Bone marrow (tissue), 2 donors: ENCODE measurements at places on chromosomes 5 and 9.

GRCh38 chr5:98065261-98065909 lies 708.1 kb upstream of the RGMB start:
- no peak for DNase-seq

DNA sequence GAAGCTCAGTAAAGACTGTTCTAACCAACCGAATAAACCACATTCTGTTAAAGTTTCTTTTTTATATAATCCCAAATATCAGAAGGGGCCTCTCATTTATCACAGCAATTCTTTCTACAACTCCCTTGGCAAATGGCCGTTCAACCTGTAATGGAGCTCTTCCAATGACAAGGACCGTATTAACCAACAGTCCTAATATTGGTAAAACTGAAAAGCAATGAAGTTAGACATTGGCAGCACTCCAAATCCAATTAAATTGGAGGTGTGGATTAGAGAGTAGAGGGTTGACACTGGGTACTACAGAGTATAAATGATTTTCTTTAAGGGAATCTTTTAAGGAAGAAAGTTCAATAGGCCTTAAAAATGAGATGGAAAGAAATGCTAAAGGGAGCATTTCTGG lies 842 bp downstream of the TMED7 start:
- DNase-seq: no peak

- no peak for DNase-seq
Observed at GRCh38 chr5:119954106-119954505, 324.7 kb downstream of the FAM170A start.

DNA sequence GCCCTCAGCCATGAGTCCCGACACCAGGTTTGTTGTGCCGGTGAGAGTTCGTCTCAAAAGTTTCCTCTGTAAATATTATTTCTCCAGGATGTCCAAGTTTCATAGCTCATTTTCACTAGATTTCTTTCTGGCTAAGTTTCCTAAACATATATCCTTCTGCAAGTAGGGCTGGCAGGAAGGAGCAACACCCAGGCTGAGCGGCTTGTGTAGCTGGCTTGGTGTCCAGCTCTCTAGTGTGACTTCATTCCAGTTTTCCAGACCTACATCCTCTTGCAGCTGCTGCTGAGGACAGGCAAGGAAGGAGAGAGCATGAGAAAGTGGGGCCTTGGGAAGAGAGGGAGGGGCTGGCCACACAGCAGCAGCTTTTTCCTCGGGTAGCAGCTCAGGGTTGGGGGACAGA lies 80.3 kb downstream of the FGF1 start:
- DNase-seq: no peak

DNA sequence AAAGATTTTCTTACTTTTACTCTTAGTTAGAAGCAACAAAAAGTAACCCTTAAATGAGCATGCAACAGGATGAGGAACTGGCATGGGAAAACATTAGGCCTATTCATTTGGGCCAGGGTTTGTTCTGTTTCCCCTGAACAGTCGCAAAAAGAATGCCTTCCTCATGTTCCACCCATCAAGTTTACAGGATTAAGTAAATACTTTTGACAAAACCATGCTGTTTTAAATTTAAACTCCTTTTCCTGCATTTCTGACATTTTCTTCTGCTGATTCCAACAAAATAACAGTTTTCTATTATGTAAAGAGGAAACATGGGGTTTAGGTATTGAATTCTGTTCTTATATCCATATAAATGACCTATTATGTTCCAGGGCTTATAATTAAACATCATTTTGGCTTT lies 236.6 kb upstream of the ACTBL2 start:
- DNase-seq: no peak

GRCh38 chr9:92423612-92424011 lies 659 bp downstream of the OMD start:
- DNase-seq: no peak

GRCh38 chr9:37989701-37990100 lies 79.3 kb downstream of the SHB start:
- no peak for DNase-seq

- DNase-seq: no peak
Observed at GRCh38 chr5:160165137-160166068, 46.2 kb upstream of the PWWP2A start.

GRCh38 chr9:117662651-117663050 lies 41.6 kb upstream of the TLR4 start:
- DNase-seq: no peak

GRCh38 chr9:75418518-75418917 lies 330.2 kb downstream of the OSTF1 start:
- no peak for DNase-seq

- DNase-seq: no peak
Observed at GRCh38 chr9:32906213-32906612, 95.2 kb downstream of the APTX start.

- no peak for DNase-seq
Observed at GRCh38 chr5:97022898-97023297, 87.0 kb downstream of the LNPEP start.

DNA sequence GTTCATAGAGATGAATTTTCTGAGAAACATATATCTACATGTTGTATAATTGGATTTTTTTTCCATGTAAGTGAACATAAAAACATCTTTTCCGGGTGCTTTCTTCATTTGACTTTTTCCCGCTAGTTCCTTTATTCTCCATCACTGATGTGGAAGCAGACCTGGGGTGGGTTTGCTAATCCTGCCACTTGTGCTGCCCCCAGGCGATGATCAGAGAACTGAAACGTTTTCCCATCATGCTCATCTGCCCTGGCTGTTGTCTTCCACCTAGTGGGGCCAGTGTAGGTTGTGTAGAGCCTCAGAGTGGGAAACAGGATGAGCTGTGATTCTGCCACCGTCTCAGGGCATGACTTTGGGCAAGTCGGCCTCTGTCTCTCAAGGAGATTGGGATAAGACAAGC lies 34.2 kb upstream of the TGFBR1 start:
- DNase-seq: no peak

DNA sequence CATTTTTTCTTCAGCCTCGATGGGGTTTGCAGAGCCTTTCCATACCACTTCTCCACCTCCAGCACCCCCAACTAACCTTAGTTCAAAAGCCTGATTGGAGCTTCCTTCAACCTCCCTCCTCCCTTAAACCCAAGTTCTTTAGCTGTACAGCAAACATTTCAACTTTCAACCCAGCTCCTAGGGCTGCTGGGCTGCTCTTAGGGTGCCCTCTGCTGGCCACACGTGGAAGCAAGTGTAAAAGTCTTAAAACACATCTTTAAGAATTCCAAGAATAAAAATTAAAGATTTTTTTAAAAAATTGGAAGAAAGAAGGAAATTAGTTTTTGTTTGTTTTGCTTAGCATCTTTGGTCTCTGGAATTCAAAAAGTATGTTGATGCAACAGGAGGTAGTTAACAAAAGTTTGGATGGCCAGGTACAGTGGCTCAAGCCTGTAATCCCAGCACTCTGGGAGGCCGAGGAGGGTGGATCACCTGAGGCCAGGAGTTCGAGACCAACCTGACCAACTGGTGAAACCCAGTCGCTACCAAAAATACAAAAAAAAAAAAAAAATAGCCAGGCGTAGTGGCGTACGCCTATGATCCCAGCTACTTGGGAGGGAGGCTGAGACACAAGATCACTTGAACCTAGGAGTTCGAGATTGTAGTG lies 15.5 kb upstream of the HSD17B3 start:
- DNase-seq: peak; percentile 15

GRCh38 chr5:65612298-65612907 lies 11.7 kb downstream of the TRIM23 start:
- DNase-seq: no peak

DNA sequence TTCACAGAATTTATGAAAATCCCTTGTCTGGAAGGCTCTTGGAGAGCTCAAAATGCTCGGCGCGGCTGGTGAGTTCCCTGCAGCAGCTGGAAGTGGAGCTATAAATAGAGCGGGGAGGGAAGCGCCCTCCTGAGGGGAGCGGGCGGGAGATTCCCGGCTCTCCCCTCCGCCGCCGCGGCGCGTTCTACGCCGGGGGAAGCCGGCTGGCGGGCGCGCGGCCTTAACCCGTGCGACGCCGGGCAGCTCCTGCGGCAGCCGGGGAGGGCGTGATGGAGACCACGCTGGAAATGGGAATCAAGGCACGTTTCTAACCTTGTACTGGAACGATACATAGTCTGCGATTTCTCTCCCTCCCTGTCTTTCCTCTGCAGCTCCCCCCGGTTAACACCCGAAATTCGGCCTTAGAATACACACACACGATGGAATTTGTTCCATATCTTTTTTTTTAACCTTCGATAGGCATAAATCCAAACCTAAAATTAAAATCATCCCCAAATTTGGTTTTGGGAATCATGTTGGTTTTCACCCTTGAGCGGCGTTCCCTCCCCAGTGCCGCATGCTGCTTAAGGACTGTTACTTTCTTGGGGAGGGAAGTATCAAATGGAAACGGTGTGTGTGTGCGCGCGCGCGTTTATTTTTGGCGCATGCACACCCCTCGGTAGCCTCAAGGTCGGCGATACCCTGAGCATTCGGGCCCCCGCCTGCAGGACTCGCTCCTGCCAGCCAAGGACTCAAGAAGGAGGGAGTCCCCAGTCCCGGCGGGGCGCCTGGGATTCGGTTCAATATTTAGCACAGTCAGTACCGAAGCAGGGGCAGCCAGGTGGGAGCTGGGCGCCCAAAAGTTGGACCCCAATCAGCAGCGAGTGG lies 306.3 kb upstream of the KCNN2 start:
- DNase-seq: no peak

- DNase-seq: no peak
Observed at GRCh38 chr5:128144491-128144890, 60.9 kb downstream of the SLC12A2 start.

DNA sequence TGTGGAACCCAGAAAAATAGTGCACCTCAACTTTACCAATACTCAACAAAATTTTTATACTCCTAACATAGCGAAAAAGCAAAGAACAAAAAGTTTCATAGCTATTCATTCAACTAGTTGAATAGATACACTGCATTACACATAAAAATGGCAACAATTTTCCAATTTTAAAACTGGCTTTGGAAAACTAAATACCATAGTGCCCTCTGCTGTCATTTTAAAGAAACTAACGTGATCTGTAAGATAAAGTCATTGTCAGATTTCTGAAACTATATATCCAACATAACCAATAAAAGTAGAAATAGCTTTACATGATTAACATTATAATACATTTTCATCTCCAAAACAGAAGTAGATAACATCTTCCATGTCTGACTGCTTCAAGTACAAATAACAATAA lies 31.6 kb downstream of the DTWD2 start:
- no peak for DNase-seq

GRCh38 chr9:126663661-126664072 lies 49.9 kb downstream of the LMX1B start:
- DNase-seq: no peak

- DNase-seq: no peak
Observed at GRCh38 chr5:148976569-148977381, 86.1 kb downstream of the SH3TC2 start.

DNA sequence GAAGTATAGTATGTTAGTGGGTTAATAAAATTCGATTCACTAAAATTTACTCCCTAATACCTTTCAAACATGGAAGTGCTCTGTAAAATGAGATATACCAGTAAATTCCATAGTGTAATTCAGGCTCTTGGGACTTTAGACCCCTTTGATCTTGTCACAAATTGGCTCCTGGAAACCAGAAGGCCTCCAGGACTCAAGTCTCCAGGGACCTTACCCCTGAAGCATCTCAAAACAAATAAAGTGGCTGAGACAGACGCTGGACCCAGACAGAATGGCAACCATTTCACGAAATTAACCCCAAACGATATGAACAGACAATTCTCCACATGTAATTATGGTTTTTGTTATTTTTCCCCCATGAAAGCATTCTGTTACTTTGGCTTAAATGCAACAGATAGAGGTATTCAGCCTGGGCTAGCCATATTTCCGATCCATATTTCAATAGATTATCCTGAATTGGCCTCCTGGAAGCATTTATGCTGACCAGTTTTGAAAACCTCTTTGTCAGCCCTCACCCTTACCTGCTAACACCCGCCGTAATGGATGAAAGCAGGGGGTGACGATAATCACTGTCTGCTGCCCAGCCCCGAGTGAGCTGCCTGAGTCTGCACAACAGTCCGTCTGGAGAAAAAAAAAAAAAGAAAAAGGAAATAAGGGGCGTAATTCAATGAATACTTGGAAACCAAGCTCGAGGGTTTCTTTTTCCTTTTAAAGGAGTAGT lies 34.1 kb upstream of the EFNA5 start:
- DNase-seq: no peak

DNA sequence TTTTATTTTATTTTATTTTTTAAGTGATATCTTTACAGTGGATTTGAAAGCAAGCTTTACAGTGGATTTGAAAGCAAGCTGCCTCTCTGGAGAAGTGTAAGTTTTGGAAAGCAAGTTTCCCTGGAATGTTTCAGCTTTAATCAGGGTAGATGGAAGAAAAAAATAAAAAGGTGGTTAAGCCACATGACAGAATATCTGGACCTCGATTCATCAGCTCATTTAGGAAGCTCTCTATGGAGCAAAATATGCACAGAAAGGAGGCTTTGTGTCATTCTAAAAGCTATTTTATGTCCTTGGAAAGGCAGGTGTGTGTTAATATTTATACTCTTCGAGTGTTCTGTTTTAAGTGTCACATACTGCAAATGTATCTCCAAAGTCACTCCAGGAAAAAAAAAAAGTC lies 409.2 kb upstream of the KLF4 start:
- no peak for DNase-seq

GRCh38 chr9:12849486-12850003 lies 74.7 kb downstream of the LURAP1L start:
- no peak for DNase-seq

DNA sequence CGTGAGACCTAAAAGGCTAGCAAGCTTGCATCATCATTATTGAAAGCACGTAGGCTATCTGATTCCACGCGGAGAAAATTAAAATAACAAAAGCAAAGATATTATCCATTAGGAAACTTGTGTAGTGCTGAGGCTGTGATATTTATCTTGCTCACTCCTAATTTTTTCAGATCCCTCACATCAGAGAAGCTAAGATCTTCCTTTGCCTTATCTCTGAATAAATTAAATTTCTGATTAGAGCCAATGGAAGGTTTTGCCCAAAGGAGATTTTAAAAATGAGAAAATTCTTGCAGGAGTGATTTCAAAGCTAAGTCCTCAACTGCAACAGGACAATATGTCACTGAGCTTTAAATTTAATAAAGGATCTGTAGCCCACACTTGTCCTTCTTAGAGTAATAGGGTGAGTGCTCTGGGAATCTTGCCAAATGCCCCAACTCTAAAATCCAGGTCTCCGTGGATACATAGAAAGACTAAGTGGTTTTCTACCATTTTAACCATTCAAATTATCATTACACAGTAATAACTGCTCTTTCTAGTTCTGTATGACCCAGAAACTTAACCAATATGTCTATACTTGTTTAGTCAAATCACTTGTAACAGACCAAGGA lies 295.0 kb downstream of the CAAP1 start:
- DNase-seq: no peak

GRCh38 chr9:76744336-76744735 lies 19.9 kb upstream of the PCA3 start:
- DNase-seq: no peak

- DNase-seq: no peak
Observed at GRCh38 chr9:77707383-77708063, 59.4 kb upstream of the GNA14 start.

DNA sequence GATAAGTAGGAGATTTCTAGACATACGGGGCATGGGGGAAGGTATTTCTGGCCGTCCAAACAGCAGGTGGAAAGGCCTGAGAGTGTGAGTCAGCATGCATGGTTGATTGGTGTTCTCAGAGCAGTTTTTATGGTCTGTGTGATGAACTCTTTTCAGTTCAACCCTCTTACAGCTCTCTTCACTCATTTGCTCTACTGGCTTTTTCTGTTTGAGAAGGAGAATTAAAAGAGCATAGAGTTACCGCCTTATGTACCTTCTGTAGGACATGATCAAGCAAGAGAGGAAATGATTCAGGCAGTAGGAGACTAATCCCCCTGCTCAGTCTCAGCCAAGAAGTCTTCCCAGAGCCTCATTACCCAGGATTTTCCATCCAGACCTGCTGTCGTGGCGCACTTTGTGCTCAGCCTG lies 92.4 kb downstream of the PRDM6 start:
- DNase-seq: no peak

GRCh38 chr5:76084496-76085242 lies 1.5 kb downstream of the SV2C start:
- DNase-seq: no peak
